ENCODE measurements at places on chromosomes 2 and 18.

- DNase-seq: no peak
Observed at GRCh38 chr2:239601880-239602279, 201.1 kb upstream of the HDAC4 start.

DNA sequence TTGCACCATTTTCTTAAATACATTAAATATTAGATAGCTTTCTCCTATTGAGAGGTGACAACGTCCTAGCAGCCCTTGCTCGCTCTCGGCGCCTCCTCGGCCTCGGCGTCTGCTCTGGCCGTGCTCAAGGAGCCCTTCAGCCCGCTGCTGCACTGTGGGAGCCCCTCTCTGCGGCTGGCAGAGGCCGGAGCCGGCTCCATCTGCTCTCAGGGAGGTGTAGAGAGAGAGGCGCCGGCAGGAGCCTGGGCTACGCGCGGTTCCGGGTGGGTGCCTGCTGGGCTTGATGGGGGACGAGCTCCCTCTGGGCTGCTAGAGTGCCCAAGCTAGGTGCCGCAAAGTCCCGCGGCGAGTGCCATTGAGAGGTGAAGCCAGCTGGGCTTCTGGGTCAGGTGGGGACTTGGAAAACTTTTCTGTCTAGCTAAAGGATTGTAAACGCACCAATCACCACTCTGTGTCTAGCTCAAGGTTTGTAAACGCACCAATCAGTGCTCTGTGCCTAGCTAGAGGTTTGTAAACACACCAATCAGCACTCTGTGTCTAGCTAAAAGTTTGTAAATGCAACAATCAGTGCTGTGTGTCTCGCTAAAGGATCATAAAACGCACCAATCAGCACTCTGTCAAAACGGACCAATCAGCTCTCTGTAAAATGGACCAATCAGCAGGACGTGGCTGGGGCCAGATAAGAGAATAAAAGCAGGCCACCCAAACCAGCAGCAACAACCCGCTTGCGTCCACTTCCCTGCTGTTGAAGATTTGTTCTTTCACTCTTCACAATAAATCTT lies 3.1 kb downstream of the RPRD1A start:
- DNase-seq: no peak

GRCh38 chr2:207505171-207505570 lies 24.6 kb upstream of the CREB1 start:
- DNase-seq: no peak

GRCh38 chr2:118805064-118805690 lies 42.3 kb downstream of the EN1 start:
- DNase-seq: no peak

DNA sequence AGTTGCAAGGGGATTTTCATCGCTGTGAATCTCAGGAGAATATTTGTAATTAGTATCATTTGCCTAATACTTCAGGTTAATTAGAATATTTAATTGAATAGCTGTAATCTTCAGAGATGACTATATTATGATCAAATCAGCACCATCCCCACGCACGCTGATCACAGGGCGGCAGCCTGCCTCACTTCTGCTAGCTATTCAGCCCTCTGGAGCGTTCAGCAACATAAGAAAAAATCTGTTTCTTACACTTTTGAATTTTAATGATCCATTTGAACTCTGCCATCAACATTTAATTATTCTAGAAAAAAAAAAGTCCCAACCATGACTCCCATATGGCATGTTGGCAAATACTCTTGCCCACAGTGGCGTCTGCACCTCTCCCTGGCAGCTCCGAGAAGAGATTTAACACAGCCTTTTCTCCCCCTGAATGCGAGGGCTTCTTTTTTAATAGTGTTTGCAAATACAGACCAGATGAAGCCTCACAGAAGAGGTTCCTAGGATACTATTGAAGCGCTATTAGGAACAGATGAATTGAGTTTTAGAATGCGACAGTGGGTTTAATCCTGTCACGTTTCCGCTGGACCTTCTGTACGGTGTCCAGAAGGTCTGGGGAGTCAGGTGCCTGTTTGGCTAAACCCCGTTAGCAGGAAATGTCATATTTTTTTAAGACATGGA lies 731.9 kb upstream of the SALL3 start:
- no peak for DNase-seq

All from NCI-H345 (cell line).